Neural progenitor cell (in vitro differentiated cells): ENCODE measurements at places on chromosomes 16 and 17. TPM values are rescaled to one million over a fixed set of nuclear protein-coding genes. Genes with fewer than 3 reads are reported as not detected.

DNA sequence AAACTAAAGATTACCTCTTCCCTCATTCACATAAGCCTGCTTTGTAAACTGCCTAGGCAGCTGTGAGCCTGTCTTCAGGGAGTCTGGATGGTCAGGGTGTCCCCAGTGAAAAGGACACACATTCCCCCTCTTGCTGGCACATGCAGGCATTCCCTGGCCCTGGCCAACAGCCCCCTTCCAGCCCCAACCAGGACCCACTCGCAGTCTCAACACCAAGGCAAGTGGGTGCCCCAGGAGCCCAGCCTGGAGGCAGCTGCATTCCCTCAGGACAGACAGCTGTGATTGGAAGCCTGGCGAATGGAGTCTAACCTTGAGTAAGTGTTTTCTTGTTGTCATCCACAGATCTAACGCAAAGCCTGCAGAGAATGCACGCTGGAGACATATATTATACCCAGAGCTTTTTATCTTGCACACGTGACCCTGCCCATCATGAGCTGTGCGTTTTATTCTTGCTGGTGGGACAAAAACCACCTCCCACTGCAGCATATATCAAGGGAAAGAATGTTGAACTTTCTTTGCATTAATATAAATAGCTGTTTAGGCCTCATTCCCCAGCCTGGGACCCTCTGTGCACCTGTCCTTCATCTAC is 95.0 kb upstream of the LHX1 start:
- no peak for DNase-seq

- no peak for DNase-seq
Measured at GRCh38 chr16:20740007-20740883, 1.4 kb downstream of the THUMPD1 start.

GALR2 gene
- not detected in 2 replicates for total RNA-seq

PHOSPHO1 gene
- 0.06 TPM in 1 of 2 replicates, not detected in the other for total RNA-seq
